ENCODE measurements at places on chromosomes 3 and 15.

- DNase-seq: no peak
These were observed 264.5 kb downstream of the EPHB1 start for GRCh38 chr3:135059580-135059979.

DNA sequence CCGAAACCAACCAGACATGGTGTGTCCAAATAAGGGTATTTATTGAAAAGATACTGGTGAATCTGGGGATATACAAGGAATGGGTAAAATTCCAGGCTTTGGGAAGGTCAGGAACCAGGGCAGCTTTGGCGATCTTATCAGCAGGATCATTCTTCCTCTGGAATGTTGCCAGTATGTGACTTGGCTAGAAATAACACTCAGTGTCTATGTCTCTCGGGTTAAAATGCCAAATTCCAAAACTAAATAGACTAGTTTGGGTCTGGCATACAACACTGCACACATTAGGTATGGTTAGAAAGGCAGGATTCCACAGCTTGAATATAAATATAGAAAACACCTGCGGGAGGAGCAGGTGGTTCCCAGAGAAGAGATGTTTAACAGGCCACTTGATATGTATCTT, 220.2 kb upstream of the CD96 start:
- DNase-seq: peak; percentile 46

DNA sequence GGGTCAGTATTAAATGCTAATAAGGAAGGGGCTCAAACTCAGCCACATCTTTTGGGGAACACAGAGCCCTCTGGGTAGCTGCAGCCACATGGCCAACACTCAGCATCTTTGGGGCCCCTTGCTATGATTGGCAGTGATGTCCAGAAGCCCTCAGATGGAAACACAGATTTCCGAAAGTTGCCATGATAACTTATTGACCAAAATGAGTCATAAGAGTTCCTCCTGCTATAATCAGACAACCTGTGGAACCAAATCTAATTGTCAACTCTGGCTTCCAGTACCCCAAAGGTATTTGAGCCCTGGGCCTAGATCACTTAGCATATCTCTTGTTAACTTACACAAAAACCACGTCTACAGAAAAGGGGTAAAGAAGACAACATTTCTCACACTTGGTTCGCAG, 392.2 kb downstream of the KCNH8 start:
- no peak for DNase-seq

- DNase-seq: peak; percentile 24
These were observed 85.6 kb downstream of the PDCD6IP start for GRCh38 chr3:33883951-33884561.

DNA sequence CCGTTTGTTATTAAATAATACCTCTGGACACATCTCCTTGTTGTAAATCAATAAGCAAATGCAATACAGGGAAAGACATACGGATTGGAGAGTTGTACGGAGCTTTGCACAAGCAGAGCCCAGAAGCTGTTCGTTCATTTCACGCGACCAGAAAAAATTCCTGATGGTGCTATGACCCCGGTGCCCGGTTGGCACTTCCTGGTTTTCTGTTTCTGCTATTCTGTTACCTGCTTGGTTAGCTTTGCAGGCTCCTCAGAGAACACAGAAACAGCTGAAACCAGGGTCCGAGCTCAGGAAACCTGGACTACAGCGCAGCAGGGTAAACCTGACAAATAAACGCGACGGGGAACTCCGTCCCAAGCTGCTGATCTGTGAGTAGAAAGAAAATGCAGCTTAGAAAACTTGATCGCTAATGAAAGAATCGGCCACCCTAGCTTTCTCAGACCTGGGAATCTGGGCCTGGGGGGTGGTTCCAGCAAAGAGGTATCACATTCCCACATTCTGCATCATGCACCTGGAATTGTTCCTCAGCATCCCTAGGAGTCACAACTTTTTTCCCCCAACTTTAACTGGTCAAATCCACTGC, 845 bp downstream of the CNTN3 start:
- DNase-seq: no peak

DNA sequence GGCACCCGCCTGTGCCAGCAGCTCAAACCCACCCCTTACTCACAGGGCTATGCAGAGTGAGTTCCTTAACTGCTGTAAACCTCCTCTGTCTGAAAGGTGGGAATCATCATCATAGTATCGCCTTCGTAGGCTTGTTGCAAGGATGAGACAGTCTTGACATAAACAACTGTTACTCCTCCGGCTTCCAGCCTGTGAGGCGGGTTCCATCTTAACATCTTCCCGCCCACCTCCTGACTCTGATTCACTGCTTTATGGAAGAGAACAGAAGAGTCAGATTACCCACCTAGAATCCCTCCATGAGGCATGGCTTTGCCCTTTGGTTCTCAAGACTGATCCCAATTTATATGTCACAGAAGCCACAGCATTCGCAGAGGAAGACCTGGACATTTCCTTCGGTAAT, 21.9 kb downstream of the POLR2M start:
- DNase-seq: no peak

- DNase-seq: no peak
These were observed 28.7 kb downstream of the MORC1 start for GRCh38 chr3:109089265-109089664.

DNA sequence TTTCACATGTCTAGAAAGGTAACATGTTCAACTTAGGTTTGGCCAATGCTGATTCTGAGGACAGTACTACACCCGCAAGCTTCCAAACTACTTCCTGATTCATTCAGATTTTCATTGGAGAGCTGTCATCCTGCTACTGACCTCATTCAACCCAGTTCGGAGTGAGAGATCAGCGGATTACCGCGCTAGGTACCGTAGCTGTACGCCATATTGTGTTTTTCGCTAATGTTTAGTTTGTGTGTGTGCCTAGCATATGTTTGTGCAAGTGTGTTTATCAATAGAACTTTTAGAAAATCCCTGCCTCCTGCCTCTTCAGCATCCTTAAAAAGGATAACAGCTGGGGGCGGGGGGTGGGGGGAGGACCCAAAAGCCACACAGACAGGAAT, 1.1 kb downstream of the ZBTB20 start:
- peak; percentile 53 for DNase-seq

DNA sequence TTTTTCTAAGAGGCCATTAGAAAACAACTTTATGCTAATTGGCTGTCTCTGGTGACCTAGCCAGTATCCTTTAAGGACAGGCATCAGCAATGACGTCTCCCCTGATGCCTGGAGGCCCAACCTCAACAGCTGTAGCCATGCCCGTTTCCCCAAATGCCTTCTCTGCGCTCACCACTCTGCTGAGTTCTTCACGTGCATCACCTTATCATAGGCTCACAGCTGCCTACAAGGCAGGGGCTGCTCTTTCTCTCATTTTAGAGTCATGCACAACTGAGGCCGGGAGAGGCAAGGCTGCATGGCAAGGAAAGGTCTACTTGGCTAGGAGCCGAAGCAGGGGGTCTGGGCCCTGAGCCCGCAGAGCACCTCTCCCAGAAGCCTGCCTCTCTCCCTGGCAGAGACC, 43.9 kb upstream of the SEC13 start:
- DNase-seq: no peak

Measured in PC-3 (cell line).